ENCODE measurements at places on chromosomes 5 and 9. TPM values are rescaled to one million over a fixed set of nuclear protein-coding genes. Genes with fewer than 3 reads are reported as not detected.

DNA sequence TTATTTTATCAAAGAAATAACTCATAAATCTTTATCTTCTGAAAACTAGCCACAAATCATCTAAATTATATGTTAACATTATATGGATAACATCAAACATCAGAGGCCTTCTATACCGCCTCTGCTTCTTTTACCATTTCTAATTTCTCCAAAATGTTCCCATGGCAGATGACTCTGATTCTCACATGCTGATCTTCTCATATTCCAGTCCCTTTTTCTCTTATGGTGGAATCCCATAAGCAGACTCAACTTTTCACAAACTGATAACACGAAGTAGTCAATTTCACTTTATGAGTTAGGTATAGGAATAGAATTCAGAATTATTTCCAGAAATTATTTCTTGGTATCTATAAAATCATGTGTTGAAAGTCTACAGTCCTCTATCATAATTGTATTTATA, 212.3 kb downstream of the ENC1 start:
- no peak for DNase-seq

DNA sequence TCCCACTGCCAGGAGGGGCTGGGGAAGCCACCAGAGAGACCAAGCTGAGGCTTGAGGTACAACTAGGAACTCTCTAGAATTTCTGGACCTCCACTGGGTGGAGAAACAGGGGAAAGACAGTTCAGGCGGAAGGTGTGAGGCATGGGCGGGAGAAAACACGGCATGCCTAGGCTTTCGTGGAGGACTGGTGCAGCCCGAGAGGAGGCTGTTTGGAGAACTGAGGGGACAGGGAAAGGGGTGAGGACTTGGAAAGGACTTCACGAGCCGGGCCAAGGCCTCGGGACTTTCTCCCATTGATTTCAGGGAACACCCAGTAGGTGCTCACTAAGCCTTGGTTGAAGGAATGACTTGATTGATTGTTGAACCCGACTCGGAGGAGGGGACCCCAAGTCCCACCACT, 9.5 kb upstream of the ADGRD2 start:
- DNase-seq, result no peak

GLRA1 gene
- not detected for total RNA-seq

CCNI2 gene
- total RNA-seq, result 4.1 TPM

- DNase-seq, result no peak
Observed at GRCh38 chr9:97840521-97840920, 12.5 kb upstream of the FOXE1 start.

C7 gene
- total RNA-seq, result not detected

GRCh38 chr9:110895147-110895905, 142.9 kb downstream of the LPAR1 start:
- DNase-seq, result no peak

DNA sequence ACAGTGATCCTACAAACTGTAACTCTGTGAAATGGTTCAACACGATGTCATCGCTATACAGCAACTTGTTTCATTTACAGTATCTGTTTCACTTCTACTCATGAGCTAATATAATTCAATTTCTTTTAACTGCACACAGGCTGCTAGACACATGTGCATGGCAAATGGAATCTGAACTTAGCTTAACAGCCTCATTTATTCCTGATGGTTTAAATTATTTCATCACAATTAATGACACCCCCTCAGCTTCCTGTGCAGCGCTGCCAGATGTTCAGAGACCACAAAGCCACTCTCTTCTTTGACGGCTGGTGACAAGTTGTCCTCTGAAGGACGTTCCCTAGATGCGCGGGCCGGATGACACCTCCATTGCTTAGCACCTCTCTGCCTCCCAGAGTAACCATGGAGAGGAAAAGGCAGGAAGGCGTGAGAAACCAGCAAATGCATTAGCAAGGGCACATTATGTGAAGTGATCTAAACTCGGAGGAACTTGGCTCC, 191.1 kb downstream of the BNC2 start:
- no peak for DNase-seq

RPL37 gene
- total RNA-seq, result 2,710 TPM

- no peak for DNase-seq
Observed at GRCh38 chr5:105134328-105134727, 1571.7 kb upstream of the NUDT12 start.

FBN2 gene
- 0.16 TPM for total RNA-seq

All from naive thymus-derived CD4-positive, alpha-beta T cell (primary cell).